ENCODE measurements at places on chromosomes 5 and 9.

DNA sequence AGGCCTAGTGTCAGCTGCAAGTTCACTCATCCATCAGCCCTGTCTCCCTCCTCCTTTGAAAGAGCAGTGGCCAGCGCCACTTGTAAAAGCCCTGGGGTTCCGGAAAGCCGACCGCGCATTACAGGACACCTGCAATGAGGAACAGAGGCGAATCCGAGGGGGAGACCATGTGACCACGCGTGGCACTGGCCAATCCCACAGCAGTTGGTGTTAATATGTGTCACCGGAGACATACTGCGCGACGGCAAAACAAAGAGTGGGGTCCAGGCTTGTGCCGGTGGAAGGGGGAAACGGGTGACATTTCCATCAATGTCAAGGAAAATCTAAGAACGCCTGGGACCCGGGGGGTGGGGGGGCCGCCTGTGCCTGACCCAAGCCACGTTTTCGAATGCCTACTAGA is 480.8 kb downstream of the SPATA31A7 start:
- no peak for DNase-seq

DNA sequence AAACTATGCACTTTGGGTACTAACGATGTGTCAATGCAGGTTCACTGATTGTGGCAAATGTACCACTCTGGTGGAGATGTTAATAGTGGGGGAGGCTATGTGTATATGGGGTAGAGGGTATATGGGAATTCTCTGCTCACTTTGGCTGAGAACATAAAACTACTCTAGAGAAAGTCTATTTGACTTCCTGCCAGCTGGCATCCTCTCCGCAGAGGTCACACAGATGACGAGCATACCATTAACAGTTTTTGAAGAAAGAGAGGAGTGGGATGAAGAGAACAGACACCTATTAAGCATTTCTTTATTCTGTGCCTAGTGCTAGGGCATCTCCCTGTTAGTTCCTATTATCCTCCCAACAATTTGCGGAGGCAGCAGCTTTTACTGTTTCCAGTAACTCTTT is 58.4 kb upstream of the TRIM32 start:
- DNase-seq = no peak

DNA sequence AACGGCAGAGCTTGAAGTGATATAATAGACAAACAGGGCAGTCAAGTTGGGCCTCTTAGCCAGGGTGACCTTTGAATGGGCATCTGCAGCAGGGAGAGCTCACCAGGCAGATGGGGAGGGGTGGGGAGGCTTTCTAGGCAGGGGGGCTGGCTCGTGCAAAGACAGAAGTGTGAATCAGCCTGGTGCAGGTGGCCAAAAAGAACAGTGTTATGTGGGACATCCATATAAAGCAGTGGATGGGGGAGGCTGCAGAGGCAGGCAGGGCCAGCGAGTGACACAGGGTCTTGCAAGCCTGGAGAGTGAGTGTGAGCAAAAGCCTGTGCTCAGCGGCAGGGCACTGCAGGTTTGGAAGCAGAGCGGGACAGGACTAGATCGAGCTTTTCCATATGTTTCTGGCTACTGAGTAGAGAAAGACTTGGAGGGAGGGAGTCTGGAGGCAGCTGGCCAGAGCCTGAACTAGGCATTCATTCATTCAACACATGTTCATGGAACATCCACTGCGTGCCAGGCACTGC is 14.2 kb upstream of the TTLL11 start:
- no peak for DNase-seq

DNA sequence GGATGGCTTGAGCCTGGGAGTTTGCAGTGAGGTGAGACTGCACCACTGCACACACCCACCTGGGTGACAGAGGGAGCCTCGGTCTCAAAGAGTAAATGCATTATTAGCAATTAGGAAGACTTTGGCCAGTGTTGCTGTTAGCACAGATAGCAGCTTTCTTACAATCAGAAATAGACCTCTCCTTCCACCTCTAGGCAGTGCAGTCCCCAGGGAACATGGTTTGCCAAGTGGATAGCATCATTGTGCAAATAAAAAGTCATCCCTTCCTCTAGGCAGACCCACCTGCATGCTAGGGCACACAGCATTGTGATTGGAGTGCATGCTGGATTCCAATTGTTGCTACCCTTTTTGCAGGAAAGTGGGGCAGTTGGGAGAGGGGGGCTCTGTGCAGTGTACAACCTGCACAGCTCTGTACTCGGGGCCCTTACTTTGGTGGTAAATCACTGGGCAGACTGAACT is 77.9 kb upstream of the KLF9 start:
- DNase-seq = no peak

GRCh38 chr5:61627531-61627930 is 295.5 kb downstream of the ZSWIM6 start:
- no peak for DNase-seq

DNA sequence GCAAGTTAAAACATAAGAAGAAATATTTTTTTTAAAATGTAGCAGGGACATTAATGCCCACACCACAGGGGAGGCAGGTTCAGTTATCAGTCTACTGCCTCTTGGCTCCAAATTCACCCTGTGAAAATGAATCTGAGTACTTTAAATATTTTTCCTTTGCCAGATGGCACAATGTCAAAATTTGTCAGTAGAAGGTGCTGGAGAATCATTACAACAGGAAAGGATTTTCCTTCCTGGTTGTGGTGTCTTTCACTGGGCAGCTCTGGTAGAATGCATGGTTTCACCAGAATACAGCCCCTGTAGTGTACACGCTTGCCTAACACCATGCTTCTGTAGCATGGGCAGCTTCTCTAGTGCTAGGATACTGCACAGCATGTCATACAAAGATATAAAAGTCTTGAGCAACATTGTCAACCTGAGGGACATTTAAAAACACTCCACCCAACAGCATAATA is 9.7 kb upstream of the SREK1 start:
- no peak for DNase-seq

- no peak for DNase-seq
Measured at GRCh38 chr9:98365227-98365669, 109.8 kb upstream of the TBC1D2 start.

GRCh38 chr5:179393078-179393477 is 47.8 kb upstream of the ADAMTS2 start:
- no peak for DNase-seq

- no peak for DNase-seq
Measured at GRCh38 chr5:65779643-65780042, 57.6 kb downstream of the NLN start.

DNA sequence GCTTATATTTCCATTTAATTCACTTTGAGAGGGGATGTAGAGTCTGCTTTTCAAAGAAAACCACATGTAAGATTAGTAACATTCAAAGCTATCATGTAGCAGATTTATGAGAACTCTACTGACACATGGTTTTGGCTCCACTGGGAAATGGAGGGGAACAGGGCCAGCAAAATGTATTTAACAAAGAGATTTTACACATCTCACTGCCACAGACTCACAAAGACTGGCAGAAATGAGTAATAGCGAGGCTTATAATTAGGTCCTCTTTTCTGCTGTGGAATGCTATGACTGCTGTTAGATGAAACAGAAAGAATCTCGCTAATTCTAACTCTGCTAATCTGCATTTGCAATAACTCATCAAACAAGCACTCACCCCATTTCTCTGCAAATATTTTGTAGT is 4.5 kb downstream of the DAP start:
- no peak for DNase-seq

- DNase-seq = no peak
Measured at GRCh38 chr5:160245506-160246086, 16.3 kb downstream of the FABP6 start.

DNA sequence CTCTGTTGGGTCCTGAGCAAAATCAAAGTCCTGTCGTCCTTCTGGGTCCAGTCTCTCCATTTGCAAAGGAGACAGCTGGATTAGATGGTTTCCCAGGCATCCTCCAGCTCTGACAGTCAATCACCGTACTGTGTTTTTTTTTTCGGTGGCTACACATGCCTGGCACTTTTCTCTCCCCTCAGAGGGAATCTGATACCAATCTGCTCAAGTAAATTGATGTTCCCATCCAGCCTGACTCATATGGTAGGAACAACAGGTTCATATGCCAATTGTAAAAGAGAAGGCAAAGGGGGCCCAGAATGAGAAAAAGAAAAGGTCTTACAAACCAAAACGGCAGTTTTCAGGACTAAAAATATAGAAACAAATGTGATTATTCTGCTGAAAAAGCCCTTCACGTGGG is 1.2 kb downstream of the FBXO10 start:
- no peak for DNase-seq

- DNase-seq = no peak
Measured at GRCh38 chr5:80967500-80968181, 7.5 kb downstream of the RASGRF2 start.

- DNase-seq = no peak
Measured at GRCh38 chr5:112914584-112914983, 7.4 kb downstream of the REEP5 start.

DNA sequence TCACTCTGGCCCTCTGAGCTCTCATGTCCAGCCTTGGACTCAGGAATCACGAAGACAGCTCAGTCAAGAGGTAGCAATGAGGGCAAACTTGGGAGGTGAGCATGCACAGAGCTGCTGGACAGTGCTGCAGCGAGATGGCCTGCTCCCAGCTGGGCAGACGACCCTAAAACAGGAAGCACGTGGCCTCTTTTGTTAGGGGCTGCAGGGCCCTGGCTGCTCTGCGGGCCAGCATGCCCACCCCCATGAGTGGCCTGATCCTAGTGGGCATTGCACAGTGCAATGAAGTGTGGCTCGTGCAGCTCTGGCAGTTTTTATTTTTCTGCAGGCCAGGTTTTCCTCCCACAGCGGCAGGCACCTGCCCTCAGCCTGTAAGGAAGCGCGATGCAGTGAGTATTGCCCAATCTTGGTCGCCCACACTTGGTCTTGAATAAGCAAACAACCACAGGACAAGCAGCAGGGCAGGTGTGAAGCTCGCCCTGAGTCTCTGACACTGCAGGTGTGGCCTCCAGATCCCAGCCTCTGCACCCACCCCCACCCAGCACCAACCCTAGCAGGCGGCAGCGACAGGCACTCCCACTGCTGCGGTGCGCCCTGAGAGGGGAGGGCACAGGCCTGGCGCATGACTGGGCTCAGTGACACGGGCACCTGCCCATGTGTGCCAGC is 60.8 kb downstream of the SEMA4D start:
- DNase-seq = peak; percentile 41

DNA sequence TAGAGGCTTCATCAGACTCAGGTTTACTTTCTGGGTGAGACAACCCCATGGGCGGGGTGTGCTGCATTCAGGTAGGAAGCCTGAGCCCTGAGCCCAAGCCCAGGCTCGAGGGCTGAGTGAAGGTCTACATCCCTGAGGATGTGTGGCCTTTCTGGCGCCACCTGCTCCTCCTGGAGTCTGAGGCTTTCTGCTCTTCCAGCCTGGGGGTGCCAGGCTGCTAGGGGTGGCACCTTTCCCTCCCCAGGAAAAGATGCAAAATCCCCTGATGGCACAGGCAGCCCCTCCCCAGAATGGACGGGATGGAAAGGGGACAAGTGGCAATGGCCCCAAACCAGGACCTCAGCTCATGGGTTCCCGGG is 44.4 kb upstream of the PRRC2B start:
- DNase-seq = no peak

DNA sequence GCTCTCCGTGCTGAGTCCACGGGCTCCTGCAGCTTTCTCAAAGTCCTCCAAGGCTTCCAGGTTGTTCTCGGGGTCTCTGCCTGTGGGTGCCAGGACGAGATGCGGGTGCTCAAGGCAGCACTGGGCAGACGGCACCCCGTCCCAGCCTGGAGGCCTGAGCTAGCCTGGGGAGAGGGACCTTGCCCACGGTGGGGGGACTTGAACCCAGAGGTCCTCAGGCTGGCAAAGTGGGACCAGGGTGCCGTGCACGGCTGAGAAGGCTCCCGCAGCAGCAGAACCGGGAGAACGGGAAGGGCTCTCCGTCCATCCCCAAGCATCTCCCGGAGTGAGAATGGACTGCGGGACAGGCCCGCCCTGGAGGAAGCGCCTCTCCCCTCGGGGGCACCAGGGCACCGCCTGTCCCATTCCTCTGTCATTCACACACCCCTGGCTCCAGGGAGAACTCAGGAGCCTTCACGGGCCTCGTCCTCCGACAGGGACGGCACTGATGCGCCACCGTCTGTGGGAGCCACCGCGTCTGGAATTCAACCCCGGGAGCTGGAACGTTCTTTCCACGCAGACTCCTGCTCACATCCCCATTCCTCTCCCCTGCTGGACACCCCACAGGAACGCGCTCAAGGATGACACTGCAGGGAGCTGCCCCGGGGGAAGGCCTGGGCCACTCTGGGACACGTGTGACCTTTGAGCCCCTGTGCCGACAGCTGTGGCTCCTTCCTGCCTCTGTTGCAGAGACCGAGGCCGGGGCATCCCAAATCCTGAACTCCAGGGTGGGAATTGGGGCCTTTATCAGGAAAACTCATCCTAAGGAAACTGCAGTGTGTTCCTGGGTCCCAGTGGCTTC is 16.3 kb upstream of the OBP2B start:
- no peak for DNase-seq

DNA sequence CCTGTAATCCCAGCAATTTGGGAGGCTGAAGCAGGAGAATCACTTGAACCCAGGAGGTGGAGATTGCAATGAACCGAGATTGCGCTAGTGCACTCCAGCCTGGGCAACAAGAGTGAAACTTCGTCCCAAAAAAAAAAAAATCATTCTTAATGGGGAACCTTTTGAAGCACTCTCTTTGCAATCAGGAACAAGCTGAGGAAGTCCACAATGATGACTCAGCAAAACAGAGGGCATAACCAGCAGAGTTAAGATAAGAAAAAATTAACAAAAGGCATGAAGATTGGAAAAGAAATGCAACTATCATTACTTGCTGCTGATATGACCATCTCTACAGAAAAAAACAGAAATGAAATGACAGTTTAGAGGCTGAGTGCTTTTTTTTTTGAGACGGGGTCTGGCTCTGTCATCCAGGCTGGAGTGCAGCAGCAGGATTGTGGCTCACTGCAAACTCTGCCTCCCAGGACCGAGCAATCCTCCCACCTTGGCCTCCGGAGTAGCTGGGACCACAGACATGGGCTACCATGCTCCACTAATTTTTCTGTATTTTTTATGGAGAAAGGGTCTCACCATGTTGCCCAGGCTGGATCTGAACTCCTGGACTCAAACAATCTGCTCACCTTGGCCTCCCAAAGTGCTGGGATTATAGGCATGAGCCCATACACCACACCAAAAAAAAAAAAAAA is 88.0 kb downstream of the FNBP1 start:
- no peak for DNase-seq

- DNase-seq = no peak
Measured at GRCh38 chr5:57166276-57166675, 7.6 kb upstream of the GPBP1 start.

- DNase-seq = no peak
Measured at GRCh38 chr9:138025417-138025816, 147.8 kb downstream of the CACNA1B start.

GRCh38 chr5:129945028-129945427 is 40.8 kb downstream of the CHSY3 start:
- DNase-seq = no peak

DNA sequence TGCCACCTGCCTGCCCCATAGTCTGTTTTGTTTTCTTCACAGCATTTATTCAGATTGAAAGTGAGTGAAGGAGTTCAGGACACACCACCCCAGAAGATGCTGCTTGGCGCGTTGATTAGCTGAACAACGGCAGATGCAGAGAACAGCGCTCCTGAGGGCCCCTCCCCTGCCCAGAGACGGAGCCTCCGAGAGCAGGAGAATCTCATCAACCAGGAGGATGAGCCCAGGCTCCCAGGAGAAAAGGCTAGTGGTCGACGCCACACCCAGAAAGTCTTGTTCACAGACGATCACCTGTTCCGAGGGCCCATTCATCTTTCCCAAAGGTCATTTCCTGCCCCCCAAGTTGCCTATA is 180.4 kb upstream of the PPP1R26 start:
- no peak for DNase-seq
